ENCODE measurements at places on chromosomes 6 and 20.

GRCh38 chr20:49149281-49150045 lies 38.7 kb downstream of the STAU1 start:
- no peaks in the 10 kb centered on the region for H3K4me1 ChIP-seq
- DNase-seq = no peak
- no peak overlapping the region for H3K27ac ChIP-seq
- peaks cover 56% of the 10 kb centered on the region for H3K36me3 ChIP-seq
- no peak overlapping the region for H3K4me3 ChIP-seq

GRCh38 chr20:36435592-36436541 lies 105.5 kb upstream of the MYL9 start:
- no peaks in the 10 kb centered on the region for H3K36me3 ChIP-seq
- H3K27ac ChIP-seq = no peak overlapping the region
- no peak overlapping the region for H3K4me3 ChIP-seq
- no peaks in the 10 kb centered on the region for H3K4me1 ChIP-seq

GRCh38 chr6:118804091-118804490 lies 89.9 kb upstream of the ASF1A start:
- H3K4me3 ChIP-seq = no peak overlapping the region
- no peak overlapping the region for H3K27ac ChIP-seq
- H3K27me3 ChIP-seq = no peaks in the 10 kb centered on the region
- H3K4me1 ChIP-seq = peaks cover 3% of the 10 kb centered on the region

- no peaks in the 10 kb centered on the region for H3K27me3 ChIP-seq
- H3K4me1 ChIP-seq = no peaks in the 10 kb centered on the region
- H3K36me3 ChIP-seq = no peaks in the 10 kb centered on the region
- DNase-seq = no peak
- H3K27ac ChIP-seq = no peak overlapping the region
- no peak overlapping the region for H3K4me3 ChIP-seq
Observed at GRCh38 chr6:18147160-18147559, 7.7 kb downstream of the TPMT start.

DNA sequence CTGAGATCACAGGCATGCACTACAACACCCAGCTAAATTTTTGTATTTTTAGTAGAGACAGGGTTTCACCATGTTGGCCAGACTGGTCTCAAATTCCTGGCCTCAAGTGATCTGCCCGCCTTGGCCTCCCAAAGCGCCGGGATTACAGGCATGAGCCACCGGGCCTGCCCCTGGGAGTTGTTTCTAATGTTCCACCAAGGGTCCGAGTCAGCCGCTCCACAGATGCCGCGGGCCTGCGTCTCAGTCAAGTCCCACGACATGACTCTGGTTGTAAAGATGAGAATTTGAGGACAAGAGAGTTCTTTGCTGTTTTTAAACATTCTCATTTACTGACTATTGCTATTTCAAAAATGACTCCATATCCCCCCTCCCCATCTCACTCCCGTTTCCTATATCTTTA lies 30.8 kb downstream of the BNIP5 start:
- H3K27me3 ChIP-seq = peaks cover 23% of the 10 kb centered on the region
- H3K4me1 ChIP-seq = no peaks in the 10 kb centered on the region
- no peak overlapping the region for H3K4me3 ChIP-seq
- no peaks in the 10 kb centered on the region for H3K36me3 ChIP-seq
- H3K27ac ChIP-seq = no peak overlapping the region

DNA sequence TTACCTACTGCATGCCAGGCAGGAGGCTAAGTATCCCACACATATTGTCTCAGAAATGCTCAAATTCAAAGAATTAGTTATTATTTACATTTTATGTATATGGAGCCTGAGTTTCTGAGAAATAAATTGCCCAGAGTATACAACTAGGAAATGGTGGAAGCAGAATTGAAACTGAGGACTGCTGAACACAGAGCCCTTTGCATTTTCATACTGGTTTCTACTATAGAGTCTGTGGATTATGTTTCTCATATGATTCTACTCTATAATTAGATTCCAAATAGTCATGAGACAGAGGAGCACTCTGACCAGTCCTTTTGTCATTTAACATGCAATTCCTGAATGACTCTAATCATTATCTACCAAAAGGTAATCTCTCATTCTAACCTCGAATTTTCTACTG lies 254.3 kb downstream of the LMBRD1 start:
- no peak overlapping the region for H3K4me3 ChIP-seq
- no peak for DNase-seq

DNA sequence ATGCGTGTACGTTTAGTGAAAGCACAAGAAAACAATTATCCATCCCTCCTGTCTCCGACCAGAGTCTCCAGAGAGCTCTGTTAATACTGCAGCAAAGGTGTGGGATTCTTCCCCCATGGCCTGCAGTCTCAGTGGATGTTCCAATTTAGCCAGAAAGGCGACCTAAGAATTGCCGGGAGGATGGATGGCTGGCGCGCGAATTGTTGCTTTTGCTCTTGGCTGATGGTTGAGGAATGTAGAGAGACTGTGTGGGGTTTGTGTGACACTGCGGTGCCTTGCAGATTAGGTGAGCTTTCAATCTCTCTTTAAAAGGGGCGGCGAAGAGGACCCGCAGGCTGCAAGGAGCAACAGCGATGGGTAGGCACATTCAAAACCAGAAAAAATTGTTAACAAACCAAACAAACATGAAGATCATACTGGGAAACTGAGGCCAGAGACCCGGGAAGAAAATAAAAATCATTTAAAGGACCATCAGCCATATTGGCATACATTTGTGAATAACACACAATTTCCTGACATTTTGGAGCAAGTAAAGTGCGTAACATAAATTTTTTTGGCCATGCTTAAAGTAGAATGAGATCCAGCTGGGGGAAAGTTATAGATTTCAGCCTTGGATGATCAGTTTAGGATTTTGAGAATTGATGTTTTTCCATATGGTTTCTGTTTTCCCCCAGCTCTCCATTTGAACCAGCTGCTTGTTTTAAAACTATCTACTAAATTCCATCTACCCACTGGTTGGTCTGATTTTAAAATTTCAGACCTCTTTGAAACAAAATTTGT lies 46.3 kb downstream of the GNAS start:
- peaks cover 29% of the 10 kb centered on the region for H3K4me1 ChIP-seq
- no peaks in the 10 kb centered on the region for H3K27me3 ChIP-seq
- no peak overlapping the region for H3K4me3 ChIP-seq
- no peak for DNase-seq
- H3K27ac ChIP-seq = no peak overlapping the region

DNA sequence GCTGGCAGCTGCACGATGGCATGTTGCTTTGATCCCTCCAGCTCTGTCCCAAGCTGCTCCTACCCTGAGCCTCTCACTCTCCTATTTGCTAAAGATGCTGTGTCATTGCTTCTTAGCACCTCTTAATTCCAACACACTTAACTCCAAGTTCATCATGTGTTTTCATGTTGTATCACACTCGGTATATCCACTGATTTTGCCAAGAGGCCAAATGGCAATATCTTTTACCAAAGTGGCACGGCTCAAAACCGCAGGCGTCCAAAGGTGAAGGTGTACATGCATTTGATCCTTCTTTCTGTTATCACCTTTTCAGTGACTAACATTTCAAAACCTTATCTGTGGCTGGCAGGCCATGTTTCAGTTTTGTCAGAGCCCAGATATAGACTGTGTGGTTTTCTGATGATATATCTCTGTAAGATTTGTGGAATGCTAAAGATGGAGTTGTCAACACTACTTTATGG lies 217.0 kb downstream of the TBX18 start:
- H3K27ac ChIP-seq = no peak overlapping the region
- H3K36me3 ChIP-seq = no peaks in the 10 kb centered on the region
- no peaks in the 10 kb centered on the region for H3K27me3 ChIP-seq

DNA sequence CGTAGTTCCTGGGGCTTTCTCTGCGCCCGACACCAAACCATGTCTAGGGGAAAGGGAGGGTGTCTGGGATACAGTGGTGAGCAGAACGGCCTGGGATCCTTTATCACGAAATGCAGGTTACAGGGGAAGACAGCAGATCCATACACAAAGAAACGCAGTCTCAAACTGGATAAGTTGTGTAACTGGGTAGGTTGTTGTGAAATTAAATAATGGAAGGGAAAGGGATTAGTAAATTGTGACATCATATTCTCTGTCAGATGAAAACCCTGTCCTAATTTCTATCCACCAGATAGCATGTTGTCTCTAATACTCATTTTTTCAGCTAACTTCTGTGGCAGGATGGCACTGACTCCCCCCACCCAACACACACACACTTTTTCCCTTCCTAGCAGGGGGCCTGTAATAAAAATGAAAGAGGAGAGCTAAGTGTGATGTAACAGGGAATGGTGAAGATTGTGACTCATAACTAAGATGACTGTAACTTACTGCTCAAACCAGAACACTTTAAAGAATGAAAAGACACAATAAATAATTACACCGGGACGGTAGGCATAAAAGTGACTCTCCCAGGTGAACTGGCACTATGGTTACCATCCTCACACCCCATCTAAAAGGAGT lies 769 bp upstream of the TRPC4AP start:
- no peak for DNase-seq
- H3K4me1 ChIP-seq = peaks cover 8% of the 10 kb centered on the region
- no peaks in the 10 kb centered on the region for H3K27me3 ChIP-seq
- no peaks in the 10 kb centered on the region for H3K36me3 ChIP-seq

GRCh38 chr6:144632266-144632665 lies 347.1 kb downstream of the UTRN start:
- no peaks in the 10 kb centered on the region for H3K27me3 ChIP-seq
- H3K27ac ChIP-seq = no peak overlapping the region
- H3K4me1 ChIP-seq = no peaks in the 10 kb centered on the region
- no peaks in the 10 kb centered on the region for H3K36me3 ChIP-seq
- no peak overlapping the region for H3K4me3 ChIP-seq

DNA sequence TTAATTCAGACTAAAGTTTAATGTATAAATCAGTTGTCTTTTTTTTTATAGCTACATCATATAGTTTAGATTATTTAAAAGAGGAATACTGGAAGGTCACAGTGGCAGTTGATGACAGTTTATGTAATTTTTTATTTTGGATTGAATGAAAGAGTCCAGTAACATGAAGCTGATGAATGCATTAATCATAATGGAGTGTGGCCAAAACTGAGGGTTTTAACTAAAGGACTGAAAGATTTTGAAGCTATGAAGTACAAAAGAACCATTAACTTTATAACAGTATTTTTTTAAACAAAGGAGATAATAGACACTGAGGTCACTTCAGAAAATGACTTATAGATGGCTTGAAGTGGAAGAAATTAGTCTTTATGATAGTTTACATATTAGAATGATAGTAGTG lies 41.3 kb downstream of the TRMT11 start:
- no peaks in the 10 kb centered on the region for H3K4me1 ChIP-seq
- DNase-seq = no peak
- H3K4me3 ChIP-seq = no peak overlapping the region
- no peaks in the 10 kb centered on the region for H3K36me3 ChIP-seq
- H3K27me3 ChIP-seq = no peaks in the 10 kb centered on the region

DNA sequence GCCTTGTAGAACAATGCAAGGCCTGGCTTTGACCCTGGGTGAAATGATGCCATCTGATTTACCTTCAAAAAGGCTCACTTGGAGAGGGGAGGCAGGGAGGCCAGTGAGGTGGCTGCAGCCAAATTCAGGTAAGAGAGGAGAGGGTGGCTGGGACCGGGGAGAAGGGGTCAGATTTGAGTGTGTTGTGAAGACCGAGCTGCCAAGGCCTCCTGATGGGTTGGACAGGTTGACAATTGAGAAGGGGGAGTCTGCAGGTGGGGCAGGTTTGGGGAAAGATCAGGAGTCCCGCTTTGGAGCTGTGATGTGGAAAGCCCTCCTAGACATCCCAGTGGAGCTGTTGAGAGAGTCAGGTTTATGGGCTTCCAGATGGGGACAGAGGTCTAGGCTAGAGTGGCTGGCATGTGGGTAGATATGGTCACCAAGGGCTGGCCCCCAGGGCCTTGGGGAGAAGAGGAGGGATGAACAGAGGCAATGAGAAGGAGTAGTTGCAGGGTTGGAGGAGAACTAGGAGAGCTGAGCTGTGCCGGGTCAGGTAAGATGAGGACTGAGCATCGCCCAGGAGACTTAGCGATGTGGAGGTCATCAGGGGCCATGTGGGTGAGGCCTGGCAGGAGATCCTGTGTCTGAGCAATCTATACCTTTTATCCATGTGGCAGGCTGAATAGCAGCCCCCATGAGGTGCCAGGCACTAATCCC lies 70.5 kb upstream of the TOX2 start:
- DNase-seq = no peak
- H3K4me3 ChIP-seq = no peak overlapping the region
- H3K27me3 ChIP-seq = peaks cover 8% of the 10 kb centered on the region
- no peak overlapping the region for H3K27ac ChIP-seq

DNA sequence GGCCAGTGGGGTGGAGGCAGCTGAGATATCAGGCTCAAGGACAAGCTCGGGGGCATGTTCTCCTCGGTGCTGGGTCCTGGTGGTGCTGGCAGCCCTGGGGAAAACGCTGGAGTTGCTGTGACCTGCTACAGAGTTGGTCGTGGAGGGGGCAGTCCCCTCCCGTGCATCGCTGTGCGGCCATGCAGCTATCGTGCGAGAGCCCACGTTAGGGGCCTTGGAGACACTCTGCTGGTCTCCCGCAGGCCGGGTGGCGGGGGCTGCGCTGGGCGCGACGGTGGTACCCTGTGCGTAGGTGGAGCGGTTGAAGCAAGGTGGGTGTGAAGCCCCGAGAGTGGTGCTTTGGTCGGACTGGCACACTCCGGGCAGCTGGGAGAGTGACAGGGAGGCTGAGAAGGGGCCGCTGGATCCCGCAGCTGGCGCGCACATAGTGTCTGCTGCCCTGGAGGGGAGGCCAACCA lies 12.0 kb downstream of the LRRN4 start:
- H3K4me3 ChIP-seq = no peak overlapping the region
- no peak overlapping the region for H3K27ac ChIP-seq

DNA sequence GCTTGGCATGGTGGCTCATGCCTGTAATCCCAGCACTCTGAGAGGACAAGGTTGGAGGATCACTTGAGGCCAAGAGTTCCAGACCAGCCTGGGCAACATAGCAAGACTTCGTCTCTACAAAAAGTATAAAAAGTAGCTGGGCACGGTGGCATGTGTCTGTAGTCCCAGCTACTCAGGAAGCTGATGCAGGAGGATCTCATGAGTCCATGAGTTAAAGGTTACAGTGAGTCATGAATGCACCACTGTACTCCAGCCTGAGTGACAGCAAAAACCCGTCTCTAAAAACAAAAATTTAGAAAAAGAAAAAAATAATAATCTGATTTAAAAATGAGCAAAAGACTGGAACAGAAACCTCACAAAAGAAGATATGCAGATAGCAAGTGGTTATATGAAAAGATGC lies 279.7 kb downstream of the RNGTT start:
- no peaks in the 10 kb centered on the region for H3K36me3 ChIP-seq
- no peak overlapping the region for H3K4me3 ChIP-seq
- DNase-seq = no peak
- no peaks in the 10 kb centered on the region for H3K4me1 ChIP-seq

DNA sequence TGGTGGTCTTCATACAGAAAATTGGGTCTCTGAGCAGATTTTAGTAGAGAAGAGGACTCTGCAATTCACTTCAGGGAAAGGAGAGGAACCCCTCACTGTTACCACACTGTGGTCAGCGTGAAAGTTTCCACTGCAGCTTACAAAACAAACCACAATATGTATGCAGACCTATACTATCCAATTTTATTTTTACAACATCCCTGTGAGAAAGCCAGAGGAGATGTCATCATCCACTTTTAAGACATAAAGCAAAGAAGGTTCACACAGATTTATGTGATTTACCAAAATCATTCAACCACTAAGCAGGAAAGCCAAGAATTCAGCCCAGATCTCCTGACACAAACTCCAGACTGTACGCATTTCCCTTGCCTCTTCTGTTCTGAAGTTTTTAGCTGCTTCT lies 442.4 kb downstream of the FRK start:
- no peaks in the 10 kb centered on the region for H3K36me3 ChIP-seq
- DNase-seq = no peak
- no peaks in the 10 kb centered on the region for H3K4me1 ChIP-seq
- no peak overlapping the region for H3K27ac ChIP-seq

Data from T-cell (primary cell).